Activated CD4-positive, alpha-beta T cell treated with anti-CD3 and anti-CD28 coated beads, Interleukin-2, amount 50 U/mL, for 1 hour (primary cell): ENCODE measurements at places on chromosomes 16 and 17.

GRCh38 chr17:81537343-81537855 lies 9.2 kb downstream of the FSCN2 start:
- DNase-seq: peak; percentile 30

GRCh38 chr17:78746263-78746948 lies 35.7 kb downstream of the CYTH1 start:
- DNase-seq: no peak

- no peak for DNase-seq
Measured at GRCh38 chr16:674968-675883, at the start of gene RHBDL1. TSS of gene RHBDL1 (plus strand) at chr16:675671. CDS start at chr16:675791, 120 bp downstream.

- no peak for DNase-seq
Measured at GRCh38 chr16:29674188-29674587, 4.8 kb upstream of the QPRT start.

DNA sequence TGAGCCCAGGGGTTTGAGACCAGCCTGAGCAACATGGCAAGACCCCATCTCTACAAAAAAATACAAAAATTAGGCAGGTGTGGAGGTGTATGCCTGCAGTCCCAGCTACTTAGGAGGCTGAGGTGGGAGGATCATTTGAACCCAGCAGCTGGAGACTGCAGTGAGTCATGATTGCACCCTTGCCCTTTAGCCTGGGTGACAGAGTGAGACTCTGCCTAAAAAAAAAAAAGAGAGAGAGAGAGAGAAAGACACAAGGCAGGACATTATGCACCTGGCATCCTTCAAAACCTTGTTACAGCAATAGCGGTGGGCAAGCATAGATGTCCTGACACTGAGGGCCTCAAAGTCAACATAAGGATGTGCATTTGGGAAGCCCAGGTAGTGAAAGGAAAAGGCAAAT lies 19.9 kb upstream of the SIAH1 start:
- no peak for DNase-seq

DNA sequence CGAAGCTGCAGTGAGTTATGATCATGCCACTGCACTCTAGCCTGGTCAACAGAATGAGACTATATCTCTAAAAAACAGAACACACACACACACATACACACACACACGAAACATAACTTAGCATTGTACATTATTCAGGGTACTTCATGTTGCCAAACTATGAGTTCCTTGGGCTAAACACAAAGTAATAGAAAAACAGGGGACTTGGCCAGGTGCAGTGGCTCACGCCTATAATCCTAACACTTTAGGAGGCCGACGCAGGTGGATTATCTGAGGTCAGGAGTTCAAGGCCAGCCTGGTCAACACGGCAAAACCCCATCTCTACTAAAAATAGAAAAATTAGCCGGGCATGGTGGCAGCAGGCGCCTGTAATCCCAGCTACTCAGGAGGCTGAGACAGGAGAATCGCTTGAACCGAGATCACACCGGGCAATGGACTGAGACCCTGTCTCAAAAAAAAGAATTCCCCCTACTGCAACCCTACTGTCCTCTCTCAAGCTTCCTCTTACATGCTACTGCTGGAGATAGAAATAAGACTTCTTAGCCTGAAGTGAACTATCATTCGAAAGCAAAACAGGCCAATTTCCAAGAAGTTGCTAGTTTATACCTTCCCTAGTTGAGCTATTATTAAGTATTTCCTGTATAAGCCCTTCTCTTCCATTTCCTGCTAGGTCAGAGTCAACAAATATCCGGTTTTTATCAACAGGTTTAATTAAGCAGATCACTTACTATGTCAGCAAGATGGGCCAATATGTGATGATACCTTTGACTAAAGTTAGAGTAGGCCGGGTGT lies 7.2 kb downstream of the LSM12 start:
- no peak for DNase-seq

DNA sequence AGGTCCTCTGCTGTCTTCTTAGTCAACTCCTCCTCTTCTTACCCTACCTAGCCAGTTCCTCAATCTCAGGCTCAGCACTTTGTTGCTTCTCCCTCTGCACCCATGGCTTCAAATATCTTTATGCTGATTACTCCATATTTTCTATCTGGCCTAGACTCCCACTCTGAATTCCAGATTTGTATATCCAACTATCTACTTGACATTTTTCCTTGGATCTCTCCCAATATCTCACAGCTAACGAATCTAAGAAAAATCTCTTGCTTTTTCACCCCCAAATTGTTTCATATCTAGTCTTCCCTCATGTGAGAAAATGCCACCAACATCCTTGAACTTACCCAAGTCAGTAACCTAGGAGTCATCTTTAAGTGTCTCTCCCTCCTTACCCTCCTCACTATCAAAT lies 176.4 kb upstream of the ERCC4 start:
- DNase-seq: no peak

DNA sequence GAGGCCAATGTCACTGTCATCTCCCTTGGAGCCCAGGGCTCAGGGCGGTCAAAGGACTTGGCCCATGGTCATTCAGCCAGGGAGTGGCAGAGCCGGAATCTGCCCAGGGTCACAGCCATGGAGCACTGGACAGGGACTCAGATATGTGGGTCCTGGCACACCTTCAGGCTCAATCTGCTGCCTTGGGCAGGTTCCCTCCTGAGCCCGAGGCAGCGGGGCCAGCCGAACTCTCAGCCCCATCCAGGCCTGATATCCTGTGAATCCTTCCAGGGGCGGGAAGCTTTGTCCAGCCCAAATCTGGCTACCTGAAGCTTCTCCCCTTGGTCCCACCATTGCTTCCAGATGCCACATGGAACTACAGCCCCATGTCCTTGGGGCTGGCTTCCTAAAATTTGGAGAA lies 12.2 kb upstream of the CDIPT start:
- no peak for DNase-seq

DNA sequence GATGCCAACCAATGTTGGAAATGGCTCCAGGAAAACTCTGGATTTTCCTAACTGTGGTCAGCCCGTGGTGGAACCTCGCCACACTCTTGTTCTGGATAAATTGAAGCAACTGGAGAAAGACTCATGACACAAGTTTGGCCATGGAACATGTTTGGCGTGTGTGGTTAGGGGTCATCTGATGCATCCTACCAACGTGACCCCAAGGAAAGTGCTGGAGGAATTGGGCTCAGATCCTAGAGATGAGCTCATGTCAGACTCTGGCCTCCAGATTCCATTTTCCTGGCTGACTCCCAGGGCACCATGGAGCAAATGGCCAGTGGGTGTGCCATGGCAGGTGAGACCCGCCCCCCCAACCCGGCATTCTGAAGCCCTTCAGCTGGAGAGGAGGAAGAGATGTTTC lies 58.5 kb downstream of the CACNG5 start:
- DNase-seq: no peak

- DNase-seq: no peak
Measured at GRCh38 chr17:31838636-31839225, 20.3 kb downstream of the COPRS start.

GRCh38 chr17:77666881-77667395 lies 291.6 kb upstream of the TNRC6C start:
- peak; percentile 53 for DNase-seq

DNA sequence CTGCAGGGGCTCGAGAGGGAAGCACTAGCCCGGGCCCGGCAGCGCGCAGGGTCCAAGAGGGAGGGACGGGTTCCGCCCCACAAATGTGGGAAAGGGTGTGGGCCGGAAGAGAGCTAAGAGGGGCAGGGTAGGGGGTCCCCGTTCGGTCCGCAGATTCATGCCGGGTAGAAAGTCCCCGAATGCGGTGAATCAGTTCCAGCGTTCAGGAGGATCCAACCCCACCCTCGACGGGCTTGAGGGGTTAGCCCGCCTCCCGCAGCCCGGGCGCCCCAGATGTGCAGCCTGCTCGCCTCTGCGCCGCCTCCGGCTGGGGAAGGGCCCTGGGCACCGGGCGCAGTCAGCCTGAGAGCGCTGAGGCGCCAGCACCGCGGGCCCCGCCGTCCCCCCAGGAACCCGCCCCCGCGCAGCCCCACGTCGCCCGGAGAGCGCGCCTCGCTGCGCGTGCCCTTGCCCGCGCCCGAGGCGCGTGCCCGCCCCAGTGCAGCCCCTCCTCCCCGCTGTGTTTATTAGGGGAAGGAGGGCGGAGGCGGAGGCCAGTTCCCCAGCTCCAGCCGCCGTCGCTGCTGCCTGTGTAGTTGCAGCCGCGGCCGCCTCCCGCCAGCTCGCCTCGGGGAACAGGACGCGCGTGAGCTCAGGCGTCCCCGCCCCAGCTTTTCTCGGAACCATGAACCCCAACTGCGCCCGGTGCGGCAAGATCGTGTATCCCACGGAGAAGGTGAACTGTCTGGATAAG lies at the start of gene LASP1:
Gene LASP1 (plus strand): TSS at position 533 of the 733 bp plus-strand sequence. CDS start 132 bp downstream, at position 665.
- peak; percentile 81 for DNase-seq

GRCh38 chr16:78353640-78354275 lies 254.3 kb downstream of the WWOX start:
- no peak for DNase-seq

DNA sequence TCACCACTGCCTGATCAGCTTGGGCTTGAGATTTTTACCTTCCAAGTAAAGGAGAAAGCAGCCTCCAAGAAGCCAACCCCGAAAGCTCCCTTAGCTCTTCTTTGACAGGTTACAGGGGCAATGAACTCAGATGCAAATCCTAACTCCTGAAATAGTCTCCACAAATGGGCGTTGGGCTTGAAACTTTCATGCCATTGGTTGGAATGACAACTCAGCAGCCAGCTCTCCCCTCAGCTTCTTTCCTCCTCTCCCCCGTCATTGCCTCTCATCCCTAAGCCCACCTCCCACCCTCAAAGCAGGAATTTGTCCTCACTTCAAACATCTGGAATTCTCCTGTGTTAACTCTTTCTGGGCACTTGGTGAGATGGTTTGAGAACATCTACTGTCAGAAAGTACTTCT lies at the start of gene TAT:
Gene TAT (minus strand): TSS at position 122 of the 400 bp plus-strand sequence. CDS start 677 bp downstream, outside the sequence.
- no peak for DNase-seq

DNA sequence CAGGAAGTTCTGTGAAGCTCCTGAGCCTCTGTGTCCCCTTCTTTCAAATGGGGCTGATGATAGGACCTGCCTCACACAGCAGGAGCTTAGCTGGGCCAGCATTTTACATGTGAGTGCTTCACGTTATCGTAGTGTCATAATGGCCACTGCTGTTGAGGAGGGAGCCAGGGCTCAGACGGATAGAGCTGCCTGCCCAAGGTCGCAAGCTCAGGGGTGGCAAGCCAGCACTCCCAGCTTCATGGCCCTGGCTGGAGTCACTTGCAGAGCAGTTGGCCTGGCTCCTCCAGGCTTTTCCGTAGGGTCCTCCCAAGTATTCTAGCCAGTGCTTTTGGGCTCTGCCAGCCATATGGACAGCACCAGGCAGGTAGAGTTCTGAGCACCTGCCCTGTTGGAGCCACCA lies 115.1 kb downstream of the SOCS1 start:
- no peak for DNase-seq

DNA sequence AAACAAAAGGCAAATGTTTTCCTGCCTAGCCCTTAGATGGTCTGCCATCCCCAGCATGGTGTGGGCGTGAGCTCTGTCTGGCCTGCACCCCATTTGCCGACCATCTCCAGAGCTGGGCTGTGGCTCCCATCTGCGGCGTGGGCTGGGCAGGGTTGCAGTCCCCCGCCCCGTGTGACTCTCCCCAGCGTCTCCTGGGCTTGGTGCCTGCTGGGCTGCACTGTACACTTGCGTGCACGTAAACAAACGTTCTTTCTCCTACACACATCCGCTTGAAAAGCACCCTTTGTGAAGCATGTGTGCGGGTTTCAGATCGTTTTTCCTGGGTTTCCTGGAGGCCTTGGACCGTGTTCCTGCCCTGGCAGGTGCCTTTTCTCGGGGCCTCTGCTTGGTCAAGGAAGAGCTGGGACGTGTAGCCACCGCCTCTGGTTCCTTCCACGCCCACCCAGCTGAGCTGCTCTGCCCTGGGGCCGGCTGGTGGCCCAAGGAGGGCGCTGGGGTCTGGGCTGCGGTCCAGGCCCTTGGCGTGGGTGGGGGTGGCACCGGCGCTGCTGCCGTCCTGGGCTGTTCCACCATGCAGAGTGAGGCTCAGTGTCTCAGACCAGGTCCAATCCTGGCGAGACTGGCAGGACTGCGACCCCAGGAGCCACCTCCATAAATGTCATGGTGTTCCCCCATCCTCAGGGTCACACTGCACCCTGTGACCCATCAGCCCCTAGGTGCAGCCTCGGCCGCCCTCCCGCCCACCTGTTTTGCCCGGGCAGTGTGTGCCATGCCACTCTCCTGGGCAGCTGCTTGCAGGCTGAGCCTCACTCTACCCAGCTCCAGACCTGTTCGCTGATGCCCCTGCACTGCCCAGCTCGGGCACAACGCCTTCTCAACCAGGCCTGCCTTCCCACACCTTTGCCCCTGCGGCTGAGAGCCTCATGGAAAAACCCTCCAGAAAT lies 9.9 kb upstream of the BAIAP3 start:
- no peak for DNase-seq

DNA sequence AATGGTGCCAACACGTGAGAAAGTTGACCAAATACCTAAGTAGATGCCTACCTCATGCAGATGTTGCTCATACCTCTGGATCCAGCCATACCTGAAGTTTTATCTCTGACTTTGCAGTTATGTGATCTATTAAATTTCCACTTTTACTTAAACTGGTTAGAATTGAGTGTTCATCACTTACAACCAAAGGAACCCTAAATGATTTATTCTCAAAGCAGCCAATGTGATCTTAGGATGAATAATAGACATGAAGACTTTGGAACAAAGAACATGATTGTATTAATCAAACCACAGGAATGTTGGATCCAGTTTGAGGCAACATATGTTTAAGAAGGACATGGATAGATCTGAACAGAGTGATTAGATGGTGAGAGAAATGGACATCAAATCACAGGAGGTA lies 68.7 kb downstream of the IRX6 start:
- no peak for DNase-seq

- no peak for DNase-seq
Measured at GRCh38 chr17:10755592-10756127, 25.8 kb upstream of the TMEM220 start.

DNA sequence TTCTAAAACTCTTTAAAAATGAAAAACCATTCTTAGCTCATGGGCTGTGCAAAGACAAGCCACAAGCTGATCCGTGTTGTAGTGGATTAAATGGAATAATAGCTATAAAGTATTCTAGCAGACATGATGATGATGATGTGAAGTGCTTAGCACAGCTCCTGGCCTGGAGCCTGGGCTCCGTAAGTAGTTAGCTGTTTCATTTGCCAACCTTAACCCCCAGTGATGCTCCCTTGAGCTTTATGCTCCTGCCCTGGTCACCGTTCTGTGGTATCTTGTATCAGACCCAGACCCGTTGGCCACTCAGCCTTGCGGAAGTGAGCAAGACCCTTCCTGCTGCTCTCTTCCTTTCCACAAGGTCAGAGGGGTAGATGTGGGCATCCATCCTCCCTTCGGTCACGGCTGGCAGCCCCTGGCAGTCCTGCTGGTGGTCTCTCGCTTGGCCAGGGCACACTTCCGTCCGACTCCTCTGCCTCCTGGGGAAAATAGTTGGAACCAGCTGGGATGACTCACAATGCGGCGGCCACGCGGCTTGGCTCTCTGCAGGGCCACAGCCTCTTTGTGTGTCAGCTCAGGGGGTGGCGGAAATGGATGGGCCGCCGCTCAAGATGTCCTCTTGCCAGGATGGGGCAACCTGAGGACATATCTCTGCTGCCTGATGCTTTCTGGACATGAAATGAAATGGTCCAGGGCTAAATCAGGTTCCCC lies 79.1 kb downstream of the GPR139 start:
- DNase-seq: no peak
